Naive thymus-derived CD4-positive, alpha-beta T cell (primary cell): ENCODE measurements at places on chromosomes 13 and 19.

DNA sequence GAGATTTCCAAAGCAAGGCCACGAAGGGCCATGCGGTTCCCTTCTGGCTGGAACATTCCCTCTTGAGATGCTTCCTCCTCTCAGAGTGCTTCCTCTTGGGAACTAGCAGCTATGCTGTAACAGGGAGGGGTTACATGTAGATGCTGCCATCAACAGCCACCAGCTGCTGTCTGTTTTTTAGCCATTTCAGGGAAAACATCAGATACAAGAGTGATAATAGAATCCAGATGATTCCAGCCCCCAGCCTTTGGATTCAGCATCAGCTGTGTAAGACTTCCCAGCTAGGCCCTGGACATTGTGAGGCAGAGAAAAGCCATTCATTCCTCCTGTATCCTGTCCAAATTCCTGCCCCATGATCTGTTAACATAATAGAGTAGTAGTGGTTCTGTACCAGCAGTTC lies 8.2 kb upstream of the ZNF177 start:
- no peak for DNase-seq

- no peak for DNase-seq
These were observed 10.0 kb downstream of the CAMSAP3 start for GRCh38 chr19:7605490-7606222.

DNA sequence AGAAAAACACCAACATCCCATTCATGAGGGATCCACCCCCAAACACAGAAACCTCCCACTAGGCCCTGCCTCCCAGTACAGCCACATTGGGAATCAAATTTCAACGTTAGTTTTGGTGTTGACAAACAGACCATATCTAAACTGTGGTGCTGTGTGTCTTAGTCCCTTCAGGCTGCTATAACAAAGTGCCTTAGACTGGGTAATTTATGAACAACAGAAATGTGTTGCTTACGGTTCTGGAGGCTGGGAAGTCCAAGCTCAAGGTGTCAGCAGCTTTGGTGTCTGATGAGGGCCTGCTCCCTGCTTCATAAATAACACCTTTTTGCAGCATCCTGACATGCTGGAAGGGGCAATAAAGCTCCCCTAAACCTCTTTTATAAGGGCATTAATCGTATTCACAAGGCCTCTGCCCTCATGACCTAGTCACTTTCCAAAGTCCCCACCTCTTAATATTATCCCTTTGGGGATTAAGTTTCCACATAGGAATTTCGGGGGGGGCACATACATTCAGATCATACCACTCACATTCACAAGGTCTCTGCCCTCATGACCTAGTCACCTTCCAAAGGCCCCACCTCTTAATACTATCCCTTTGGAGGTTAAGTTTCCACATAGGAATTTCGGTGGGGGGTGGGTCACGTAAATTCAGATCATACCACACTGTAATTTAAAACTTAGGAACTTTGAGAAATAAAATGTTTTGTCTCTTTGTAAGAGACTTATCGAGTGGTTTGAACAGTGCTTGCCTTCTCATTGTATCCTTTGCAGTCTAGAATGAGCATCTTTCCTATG lies 27.5 kb downstream of the ZNF507 start:
- DNase-seq = no peak

GRCh38 chr19:55643003-55643886 lies at the start of gene ZNF581:
Gene ZNF581 (plus strand): TSS chr19:55643649. CDS start chr19:55644572, 923 bp downstream.
- peak; percentile 81 for DNase-seq

GRCh38 chr13:99352351-99353245 lies 45.4 kb upstream of the GPR183 start:
- DNase-seq = peak; percentile 55

GRCh38 chr19:32362318-32362691 lies 16.9 kb downstream of the ZNF507 start:
- DNase-seq = no peak

- DNase-seq = no peak
These were observed 3.5 kb upstream of the ZNF701 start for GRCh38 chr19:52566588-52566987.

DNA sequence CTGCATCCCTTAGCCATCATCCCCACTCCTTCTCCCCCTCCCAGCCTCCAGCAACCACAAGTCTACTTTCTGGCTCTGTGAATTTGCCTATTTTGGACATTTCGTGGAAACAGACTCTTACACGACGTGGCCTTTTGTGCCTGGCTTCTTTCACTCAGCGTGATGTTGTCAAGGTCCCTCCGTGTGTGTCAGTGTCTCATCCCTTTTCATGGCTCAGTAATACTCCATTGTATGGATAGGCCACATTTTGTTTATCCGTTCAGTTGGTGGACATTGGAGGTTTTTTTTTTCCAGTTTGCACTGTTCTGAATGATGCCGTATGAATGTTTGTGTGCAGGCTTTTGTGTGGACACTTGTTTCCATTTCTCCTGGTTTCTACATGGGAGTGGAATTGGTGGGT lies 38.0 kb downstream of the BICRA start:
- no peak for DNase-seq
